ENCODE measurements at places on chromosomes 11 and 22.

- no peak for DNase-seq
These were observed 109.9 kb downstream of the MICAL2 start for GRCh38 chr11:12220305-12220704.

- DNase-seq = peak; percentile 46
These were observed 28.6 kb upstream of the OR10G7 start for GRCh38 chr11:124069429-124070401.

DNA sequence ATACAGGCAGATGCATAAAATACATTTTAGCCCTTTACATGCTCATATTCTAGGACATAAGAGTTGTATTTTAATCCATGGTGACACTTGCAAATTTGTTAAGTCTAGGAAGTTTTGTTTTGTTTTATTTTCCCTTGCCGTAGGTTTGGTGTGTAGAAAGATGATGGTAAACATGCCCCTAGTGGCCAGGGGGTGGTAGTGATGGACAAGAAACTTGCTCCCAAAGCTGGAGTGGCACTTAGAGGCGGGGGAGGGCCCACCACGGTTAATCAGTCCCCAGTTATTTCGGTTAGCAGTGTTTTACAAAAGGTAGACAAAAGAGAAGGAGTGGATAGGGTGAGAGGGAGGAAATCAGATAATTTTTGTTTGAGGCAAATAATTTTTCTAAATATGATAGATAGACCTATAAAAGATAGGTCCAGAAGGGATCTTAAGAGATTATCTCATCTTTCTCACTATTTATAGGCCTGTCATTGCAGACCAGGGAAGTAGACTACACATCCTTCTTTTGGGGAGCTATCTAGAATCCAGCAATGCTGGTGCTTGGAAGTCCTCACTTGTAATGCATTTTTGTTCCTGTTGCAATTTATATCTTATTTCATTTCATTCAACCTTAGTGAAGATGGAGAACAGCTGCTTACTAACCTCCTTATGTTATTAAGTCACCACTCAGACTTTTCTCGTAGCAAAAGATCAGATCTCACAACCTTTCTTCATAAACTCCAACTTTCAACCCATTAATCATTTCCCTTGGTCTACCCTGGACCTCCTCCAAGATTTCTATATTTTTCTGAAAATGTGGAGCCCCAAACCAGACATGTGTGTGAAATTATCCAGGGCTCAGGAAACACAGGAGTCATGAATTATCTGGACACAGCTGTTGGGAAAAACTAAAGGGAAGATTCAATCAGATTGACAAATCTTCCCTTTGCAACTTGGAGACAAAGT is 5.9 kb upstream of the BDNF start:
- no peak for DNase-seq

- no peak for DNase-seq
These were observed 26.9 kb upstream of the CAT start for GRCh38 chr11:34411791-34412190.

GRCh38 chr11:32072872-32073643 is 17.8 kb upstream of the RCN1 start:
- DNase-seq = no peak

DNA sequence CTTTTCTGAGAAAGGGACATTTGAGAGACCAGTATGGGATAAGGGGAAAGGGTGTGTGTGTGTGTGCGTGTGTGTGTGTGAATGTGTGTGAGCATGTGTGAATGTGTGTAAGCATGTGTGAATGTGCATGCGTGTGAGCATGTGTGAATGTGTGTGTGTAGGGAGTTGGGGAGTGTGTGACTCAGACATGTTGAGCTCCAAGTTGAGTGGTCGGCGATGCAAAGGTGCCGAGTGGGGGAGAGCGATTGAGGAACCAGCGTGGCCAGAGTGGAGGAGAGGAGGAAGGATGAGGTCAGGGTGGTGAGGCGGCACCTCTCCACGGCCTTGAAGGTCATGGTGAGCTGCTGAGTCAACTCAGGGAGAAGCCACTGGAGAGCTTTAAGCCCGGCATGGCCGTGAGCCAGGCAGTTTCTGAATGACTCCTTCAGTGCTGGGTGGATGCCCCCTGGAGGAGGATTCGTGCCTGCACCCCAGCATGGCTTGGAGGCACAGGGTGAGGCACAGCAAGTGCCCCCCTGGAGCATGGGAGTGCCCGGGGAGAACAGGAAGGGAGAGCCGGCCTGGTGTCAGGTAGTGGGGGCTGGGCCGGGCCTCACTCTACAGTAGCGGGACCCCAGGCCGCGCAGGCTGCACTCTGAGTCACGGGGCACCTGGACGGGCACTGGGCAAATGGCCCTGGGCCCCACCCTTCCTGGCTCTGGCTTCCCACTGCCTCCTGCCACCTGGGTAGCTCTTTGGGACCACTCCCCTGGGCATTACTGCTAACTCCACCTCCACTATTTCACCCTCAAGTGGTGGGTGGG is 8.2 kb upstream of the CCDC88B start:
- DNase-seq = no peak

- no peak for DNase-seq
These were observed 30.5 kb upstream of the TTLL12 start for GRCh38 chr22:43217285-43218030.

Measured in progenitor cell of endocrine pancreas (in vitro differentiated cells).